ENCODE measurements at places on chromosomes 7 and 10.

DNA sequence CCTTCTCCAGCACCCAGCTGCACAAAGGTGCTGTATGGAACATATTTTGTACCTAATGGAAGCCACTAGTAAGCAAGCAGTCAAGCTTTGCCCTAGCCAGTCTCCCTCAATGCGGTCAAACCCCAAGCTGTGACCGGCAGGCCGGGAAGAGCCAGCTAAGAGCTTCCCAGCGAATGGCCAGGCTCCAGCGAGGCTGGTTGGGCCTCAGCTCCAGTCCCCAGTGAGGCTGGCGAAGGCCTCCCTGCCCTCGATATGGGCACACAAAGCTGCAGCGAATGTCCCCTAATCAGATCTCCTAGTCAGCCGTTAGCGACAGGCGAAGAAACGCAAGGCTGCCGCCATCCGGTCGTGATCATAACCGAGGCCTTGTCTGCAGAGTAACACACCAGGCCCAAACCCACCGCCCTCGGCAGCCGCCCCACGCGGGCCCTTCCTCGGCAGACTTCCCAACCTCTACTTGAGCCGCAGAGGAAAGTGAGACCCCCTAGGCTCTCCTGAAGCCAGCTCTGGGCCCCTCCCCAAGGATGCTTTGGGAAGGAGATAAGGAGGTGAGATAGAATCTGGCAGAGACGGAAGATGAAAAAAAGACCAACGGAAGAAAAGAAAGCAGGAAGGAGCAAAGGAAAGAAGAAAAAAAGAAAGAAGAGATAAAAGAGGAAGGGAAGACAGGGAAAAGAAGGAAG is 3.1 kb upstream of the HOXA9 start:
- DNase-seq: no peak

DNA sequence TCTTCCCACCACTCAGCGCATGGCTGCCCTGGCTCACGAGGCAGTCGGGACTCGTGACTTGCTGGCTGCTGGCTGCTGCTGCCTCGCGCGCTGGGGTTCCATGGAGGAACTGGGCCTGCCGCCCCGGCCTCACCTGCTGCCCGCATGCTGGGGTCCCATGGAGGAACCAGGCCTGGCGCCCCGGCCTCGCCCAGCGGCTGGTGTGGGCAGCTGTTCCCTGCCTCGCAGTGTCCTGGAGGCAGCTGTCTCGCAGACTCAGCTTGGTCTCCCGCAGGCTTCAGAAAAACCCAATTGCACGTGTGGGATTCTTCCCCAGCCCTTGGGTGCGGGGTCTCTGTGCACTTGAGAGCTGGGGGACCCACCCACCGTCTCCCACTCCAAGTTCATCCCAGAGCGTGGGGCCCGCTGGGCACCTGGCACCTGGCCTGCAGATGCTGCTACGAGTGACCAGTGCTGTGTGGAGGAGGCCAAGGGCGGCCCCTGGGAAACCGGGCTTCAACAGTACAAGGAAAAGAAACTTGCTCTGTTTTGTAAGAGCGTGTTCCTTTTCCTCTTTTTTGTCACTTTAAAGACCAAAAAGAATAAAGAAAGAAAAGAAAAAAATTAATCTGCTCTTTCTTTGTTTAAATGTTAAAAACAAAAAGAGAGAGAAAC is 20.4 kb downstream of the PWWP2B start:
- DNase-seq: no peak

GRCh38 chr7:108034586-108034985 is 31.6 kb upstream of the LAMB1 start:
- DNase-seq: no peak

DNA sequence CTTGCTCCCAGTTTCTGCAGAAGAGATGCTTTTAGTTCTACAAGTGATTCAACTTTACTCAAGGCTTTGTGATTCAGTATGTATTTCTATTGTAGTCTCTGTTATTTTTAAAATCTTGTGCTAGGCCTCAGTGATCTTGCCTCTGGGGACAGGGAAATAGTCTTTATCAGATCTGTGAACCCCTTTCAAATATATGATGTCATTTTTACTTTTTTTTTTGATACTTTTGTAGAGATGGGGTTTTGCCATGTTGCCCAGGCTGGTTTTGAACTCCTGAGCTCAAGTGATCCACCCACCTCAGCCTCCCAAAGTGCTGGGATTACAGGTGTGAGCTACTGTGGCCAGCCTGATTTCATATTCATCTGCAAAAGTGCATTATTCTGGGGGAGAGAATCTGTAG is 3.4 kb downstream of the SNX10 start:
- no peak for DNase-seq

DNA sequence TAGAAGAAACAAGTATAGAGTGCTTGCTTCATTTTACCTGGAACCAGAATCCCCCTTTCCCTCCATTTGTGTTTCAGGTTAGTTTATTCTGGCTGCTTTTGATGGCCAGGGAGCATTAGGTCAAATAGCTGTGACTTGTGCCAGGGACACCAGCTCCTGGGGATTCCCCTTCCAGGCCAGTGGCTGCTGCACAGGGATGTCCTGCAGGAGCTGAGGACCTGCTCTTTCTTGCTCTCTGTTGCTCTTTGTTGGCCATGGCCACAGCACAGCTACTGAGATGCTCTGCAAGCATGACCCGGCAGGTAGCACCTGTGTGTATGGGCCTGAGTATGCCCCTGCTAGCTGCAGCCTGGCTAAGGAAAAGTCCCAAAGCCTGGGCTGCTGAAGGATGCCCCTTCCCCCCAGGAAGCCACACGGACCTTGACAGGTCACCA is 208.9 kb downstream of the EBF3 start:
- DNase-seq: no peak

GRCh38 chr7:1368682-1369571 is 90.3 kb downstream of the MICALL2 start:
- DNase-seq: peak; percentile 20

- DNase-seq: no peak
Observed at GRCh38 chr7:150626696-150627095, 5.5 kb downstream of the GIMAP6 start.

DNA sequence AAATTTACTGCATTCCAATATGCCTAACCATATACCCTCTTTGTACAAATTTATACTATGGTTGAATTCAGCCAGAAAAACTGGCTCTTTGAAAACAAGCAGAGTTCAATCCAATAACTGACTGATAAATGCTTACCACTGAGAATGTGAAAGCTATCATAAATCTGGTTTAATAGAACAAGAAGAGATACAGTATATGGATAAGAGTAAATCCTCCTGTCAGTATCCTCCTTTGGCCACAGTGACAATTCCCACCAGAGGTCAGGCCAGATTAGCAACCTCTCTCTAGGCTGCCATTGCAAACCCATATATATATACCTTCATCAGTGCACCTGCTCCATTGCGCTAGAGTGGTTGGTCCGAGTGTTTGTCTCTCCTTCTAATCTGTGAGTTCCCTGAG is 647.2 kb downstream of the GRM8 start:
- DNase-seq: no peak

GRCh38 chr7:92708111-92709042 is 118.2 kb upstream of the FAM133B start:
- no peak for DNase-seq

DNA sequence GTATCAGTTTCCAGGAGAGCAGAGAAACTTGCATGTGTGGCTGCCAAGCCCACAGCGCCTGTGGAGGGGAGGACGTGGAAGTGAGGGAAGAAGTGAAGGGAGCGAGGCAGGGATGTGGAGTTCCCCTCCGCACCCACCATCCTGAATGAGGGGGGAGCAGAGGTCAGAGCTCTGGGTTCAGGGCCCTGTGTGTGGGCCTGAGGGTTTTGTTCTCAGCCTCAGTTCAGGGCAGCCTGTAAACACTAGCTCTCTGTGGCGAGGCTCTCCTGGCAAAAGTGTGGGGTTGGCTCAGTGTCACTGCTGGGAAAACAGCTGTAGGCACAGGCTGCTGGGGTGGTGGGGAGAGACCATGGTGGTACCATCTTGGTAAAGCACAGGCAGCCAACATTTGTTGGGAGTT is 108.4 kb downstream of the C10orf105 start:
- DNase-seq: no peak

DNA sequence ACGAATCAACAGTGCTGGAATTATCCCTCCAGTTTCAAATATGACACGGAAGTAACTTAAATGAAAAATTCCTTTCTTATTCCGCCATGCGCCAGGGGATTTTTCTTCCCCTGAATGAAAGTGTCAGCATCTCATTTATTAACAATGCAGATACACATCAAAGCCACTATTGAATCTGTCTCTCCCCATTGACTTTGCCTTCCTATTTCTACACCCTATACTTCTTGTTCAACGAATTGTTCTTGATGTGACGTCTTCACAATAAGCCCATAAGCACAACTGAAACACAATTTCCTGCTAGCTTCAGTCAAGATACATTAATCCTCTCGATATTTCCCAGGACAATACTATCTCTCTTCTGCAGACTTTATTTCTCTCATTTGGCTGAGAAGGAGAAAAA is 253.5 kb downstream of the ADARB2 start:
- DNase-seq: no peak

DNA sequence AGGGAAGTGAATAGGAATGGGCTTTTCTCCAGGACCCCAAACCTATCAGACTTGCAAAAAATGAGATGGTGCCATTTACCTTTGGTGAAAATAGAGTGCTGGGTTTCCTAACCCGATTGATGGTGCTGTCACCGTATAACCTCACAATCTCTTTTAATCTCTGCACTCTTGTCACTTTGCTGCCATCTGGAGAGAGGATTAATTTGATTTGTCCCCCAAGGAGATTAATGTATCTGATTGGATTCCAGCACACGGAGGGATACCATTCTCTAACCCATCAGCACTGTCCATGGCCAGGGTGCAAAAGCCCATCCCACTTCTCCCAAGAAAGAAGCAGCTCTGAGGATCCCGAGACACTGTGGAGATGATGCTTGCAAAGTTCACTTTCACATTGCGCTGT is 86.3 kb upstream of the NFE2L3 start:
- DNase-seq: no peak

DNA sequence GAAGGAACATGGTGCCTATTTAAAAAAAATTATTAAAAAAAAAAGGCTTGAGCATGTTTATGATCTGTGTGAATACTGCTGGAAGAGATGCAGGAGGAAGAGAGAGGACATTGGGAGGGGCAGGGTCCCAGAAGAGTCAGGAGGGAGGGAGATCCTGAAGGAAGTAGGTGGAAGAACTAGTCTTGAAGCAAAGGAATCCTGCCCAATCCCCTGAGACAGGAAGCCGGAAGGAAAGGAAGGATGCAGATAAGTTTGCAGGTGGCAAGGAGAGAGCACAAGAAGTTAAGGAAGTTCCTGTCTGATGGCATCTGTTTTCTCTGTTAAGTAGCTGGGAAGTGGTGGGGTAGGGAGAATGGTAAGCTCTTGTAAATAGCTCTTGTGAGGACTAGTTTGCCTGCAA is 318.5 kb downstream of the DOCK4 start:
- no peak for DNase-seq

- DNase-seq: no peak
Observed at GRCh38 chr7:76122516-76123239, 74.8 kb downstream of the MDH2 start.

DNA sequence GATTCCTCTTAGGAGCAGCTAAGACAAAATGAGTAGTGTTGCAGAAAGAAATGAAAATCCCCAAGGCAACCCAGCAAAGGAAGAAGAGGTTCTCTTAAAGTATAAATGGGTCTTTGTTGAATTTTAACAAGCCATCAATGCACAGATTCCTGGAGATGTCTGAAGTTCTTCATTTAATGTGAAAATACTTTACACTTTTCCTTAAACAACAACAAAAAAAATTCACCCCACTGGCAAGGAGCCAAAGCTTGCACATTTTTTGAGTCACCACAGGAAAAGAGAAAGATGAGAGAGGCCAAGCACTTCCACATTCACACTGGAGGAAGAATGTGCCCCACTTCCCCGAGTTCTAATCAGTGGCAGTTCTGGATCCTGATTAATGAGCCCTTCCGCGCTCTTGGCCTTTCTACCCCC is 286.4 kb upstream of the MEOX2 start:
- no peak for DNase-seq

DNA sequence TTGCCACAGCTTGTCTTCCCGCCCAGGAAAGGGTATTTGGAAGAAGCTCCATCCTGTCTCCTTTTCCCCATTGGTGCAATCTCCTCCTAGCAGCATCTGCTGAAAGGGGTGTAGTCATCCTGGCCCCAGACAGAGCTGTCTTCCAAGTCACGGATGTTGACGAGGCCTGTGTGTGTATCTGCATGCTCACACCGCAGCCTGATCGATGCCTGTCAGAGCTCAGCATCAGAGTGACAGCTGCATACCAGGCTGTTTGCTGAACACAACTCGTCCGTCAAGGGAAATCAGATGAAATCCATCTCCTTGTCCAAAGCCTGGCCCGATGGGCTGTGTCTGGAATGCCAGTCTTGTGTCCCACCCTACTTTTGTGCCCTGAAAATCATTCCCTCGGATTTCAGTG is 21.2 kb upstream of the LRRC4 start:
- no peak for DNase-seq

GRCh38 chr7:41702635-41703371 is at the start of gene INHBA:
TSS of gene INHBA (minus strand) at chr7:41703090. CDS start at chr7:41700374, 2,716 bp downstream.
- no peak for DNase-seq

- no peak for DNase-seq
Observed at GRCh38 chr10:130194991-130195645, 58.9 kb downstream of the GLRX3 start.

- DNase-seq: peak; percentile 95
Observed at GRCh38 chr7:100100420-100101015, 679 bp downstream of the MCM7 start.

- DNase-seq: no peak
Observed at GRCh38 chr7:150631866-150632864, at the start of gene GIMAP6. TSS of gene GIMAP6 (minus strand) at chr7:150632385. CDS start at chr7:150630142, 2,243 bp downstream.

- no peak for DNase-seq
Observed at GRCh38 chr10:90784771-90785170, 73.1 kb downstream of the HTR7 start.

DNA sequence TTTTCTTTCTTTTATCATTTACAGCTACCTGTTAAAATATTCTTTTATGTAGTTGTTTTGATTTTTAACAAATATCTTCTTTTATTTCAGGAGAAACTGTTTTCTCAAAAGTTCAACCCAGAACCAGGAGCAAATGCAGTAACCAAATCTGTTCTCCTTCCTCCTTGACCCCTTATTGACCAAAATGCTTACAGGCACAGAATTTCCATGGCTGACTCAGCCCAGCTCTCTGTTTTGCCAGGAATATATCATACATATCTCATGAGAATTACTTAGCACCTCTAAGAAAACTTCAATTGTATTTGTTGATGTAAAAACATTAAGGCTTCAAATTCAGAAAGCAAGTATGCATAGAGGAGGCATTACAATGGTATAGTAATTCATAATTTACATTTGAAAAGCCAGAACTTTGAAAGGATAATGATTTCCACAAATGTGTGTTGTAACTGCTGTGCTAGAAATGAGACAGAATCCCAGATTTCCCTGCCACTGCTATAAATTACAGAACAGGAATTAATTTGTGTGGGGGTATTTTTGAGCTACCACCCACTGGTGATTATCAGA is 2.2 kb downstream of the GSAP start:
- DNase-seq: no peak

- no peak for DNase-seq
Observed at GRCh38 chr10:28713626-28714352, 36.5 kb downstream of the BAMBI start.

GRCh38 chr10:125035136-125035535 is 93.2 kb downstream of the ZRANB1 start:
- DNase-seq: no peak

DNA sequence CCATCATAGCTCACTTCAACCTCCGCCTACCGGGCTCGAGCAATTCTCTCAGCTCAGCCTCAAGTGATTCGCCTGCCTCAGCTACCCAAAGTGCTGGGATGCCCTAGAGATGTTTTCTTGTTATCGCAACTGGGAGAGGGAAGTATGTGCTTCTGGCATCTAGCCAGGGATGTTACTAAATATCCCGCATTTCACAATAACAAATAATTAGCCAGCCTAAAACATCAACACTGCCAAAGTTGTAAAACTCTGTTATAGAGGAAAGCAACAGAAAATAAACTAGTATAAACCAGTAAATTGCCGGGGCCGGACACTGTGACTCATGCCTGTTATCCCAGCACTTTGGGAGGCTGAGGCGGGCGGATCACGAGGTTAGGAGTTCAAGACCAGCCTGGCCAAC is 7.2 kb downstream of the INA start:
- DNase-seq: no peak
